Hepatocyte (in vitro differentiated cells): ENCODE measurements at places on chromosomes 1 and 21. TPM values are rescaled to one million over a fixed set of nuclear protein-coding genes. Genes with fewer than 3 reads are reported as not detected.

DNA sequence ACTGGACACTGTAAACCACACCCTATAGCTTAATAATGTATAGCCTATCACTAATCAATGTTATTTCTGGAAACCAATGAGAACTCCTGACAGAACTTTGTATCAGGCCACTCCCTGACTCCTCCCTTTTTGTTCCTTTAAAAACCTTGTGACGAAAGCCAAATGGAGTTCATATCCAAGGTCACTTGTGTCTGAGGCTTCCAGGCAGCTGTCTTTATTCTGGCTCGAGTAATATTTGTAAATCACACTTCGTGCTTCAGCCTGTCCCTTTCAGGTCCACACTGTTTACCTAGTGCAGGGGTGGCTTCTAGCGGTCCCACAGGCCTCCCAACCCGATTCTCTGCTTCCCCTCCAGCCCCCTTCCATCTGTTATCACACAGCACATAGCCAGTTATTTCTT lies 16.2 kb upstream of the CAPN9 start:
- DNase-seq = no peak
- H3K4me1 ChIP-seq = no peaks in the 10 kb centered on the region
- no peaks in the 10 kb centered on the region for H3K27me3 ChIP-seq
- H3K36me3 ChIP-seq = no peaks in the 10 kb centered on the region

- no peaks in the 10 kb centered on the region for H3K4me1 ChIP-seq
- no peak overlapping the region for H3K4me3 ChIP-seq
- peak; percentile 39 for DNase-seq
- no peaks in the 10 kb centered on the region for H3K36me3 ChIP-seq
- no peaks in the 10 kb centered on the region for H3K27me3 ChIP-seq
- no peak overlapping the region for H3K27ac ChIP-seq
Observed at GRCh38 chr1:102174259-102174863, 177.6 kb upstream of the OLFM3 start.

DNA sequence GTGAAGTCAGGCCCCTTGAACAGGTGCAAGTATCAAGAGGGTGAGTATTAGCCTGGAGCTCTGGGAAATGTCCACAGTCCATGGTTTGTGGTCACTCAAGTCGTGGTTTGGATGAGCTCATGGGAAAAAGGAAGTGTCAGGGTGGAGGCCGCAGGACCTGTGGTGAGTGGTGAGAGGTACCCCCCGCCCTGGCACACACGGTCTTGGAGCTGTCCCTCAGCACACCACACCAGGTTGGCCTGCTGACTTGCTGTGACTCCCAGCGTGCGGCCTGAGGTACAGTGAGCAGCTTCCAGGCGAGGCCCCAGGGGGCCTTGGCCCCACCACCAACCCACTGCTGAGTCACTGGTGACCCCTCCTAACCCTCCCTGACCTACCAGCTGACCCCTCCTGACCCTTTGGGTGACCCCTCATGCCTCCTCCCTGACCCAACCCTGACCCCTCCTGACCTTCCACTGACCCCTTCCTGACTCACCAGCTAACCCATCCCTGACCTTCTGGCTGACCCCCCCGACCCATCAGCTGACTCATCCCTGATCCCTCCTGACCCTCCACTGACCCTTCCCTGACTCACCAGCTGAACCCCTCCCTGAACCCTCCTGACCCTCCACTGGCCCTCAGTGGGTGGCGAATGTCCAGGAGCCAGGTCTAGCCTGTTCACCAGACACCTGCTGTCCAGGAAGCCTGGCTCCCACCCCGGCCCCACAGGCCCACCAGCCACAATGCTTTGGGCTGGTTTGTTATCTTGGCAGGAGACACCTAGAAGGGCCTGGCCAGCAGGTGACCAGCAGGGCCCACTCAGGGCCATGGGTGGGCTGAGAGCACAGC lies 34.8 kb upstream of the RNF187 start:
- H3K27ac ChIP-seq = no peak overlapping the region
- DNase-seq = no peak
- no peak overlapping the region for H3K4me3 ChIP-seq

GRCh38 chr21:29555601-29556000 lies 256.9 kb downstream of the BACH1 start:
- H3K4me3 ChIP-seq = no peak overlapping the region
- DNase-seq = no peak
- no peak overlapping the region for H3K27ac ChIP-seq
- H3K4me1 ChIP-seq = no peaks in the 10 kb centered on the region

DNA sequence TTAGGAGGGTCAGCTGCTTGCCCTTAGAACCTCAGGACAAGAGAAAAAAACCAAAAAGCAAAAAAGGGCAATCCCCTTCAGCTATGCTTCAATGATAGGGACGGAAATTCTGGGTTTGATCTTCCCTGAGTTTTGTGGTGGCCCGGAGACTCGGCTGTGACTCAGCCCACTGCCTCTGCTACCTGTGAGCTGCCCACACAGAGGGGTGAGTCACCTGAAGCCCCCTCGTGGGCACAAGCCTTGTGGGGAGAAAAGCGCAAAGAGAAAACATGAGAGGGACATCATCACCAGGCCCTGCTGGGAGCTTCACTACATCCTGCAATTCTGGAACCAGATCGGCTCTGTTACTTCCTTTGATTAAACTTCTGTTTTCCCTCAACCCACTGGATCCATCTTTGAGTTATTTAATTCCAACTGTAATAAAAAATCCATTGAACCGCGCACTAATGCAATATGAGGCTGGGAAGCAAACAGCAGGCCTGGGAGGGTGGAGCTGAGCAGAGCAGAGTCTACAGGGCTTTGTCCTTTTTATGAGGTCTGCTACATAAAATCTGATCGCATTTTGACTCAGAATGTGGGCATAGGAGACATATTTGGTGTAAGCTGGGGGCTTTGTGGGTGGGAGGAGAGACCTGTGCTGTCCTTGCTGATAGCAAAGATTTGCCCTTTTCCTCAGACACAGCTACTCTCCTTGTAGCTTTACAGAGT lies 58.7 kb upstream of the STUM start:
- no peaks in the 10 kb centered on the region for H3K4me1 ChIP-seq
- H3K27me3 ChIP-seq = peaks cover 17% of the 10 kb centered on the region
- no peak overlapping the region for H3K4me3 ChIP-seq
- DNase-seq = no peak
- no peaks in the 10 kb centered on the region for H3K36me3 ChIP-seq

- no peak for DNase-seq
- no peak overlapping the region for H3K27ac ChIP-seq
- H3K4me1 ChIP-seq = no peaks in the 10 kb centered on the region
- H3K27me3 ChIP-seq = no peaks in the 10 kb centered on the region
- H3K36me3 ChIP-seq = no peaks in the 10 kb centered on the region
Observed at GRCh38 chr1:23290836-23291565, 53.1 kb downstream of the HNRNPR start.

DNA sequence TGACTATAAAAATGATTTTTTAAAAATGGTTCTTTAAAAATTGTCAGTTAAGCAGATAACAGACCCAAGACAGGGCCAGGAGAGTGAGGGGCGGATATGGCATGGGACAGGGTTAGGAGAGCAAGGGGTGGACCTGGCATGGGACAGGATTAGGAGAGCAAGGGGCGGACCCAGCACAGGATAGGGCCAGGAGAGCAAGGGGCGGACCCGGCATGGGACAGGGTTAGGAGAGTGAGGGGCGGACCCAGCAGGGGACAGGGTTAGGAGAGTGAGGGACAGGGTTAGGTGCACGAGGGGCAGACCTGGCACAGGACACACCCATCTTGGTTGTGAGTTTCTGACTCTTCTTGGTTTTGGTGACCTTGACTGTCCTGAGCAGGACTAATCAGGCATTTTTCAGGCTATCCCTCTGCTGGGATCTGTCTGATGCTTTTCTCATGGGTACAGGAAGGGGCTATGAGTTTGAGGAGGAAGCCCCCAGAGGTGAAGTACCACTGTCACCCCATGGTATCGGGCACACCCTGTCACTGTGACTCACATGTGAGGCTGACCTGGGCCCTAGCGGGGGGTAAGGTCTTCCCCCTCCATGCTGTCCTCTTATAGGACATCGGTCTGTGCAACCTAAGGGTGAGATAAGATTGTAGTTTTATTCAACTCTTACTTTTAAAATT lies 159.0 kb upstream of the COL6A1 start:
- no peaks in the 10 kb centered on the region for H3K27me3 ChIP-seq
- H3K4me1 ChIP-seq = peaks cover 7% of the 10 kb centered on the region
- H3K4me3 ChIP-seq = no peak overlapping the region
- no peak overlapping the region for H3K27ac ChIP-seq

DNA sequence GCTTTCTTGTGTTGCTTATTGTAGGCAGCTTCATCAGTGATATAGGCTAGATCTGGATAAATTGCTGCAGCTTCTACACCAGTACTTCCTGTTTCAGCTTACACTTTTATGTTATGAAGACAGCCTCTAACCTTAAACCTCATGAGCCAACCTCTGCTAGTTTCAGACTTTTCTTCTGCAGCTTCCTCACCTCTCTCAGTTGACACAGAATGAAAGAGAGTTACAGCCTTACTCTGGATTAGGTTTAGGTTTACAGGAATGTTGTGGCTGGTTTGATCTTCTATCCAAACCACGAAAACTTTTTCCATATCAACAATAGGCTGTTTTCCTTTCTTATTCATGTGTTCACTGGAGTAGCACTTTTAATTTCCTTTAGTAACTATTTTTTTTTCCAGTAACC lies 76.9 kb upstream of the RNPC3 start:
- H3K36me3 ChIP-seq = no peaks in the 10 kb centered on the region
- H3K27ac ChIP-seq = no peak overlapping the region
- H3K4me3 ChIP-seq = no peak overlapping the region
- DNase-seq = no peak

DNA sequence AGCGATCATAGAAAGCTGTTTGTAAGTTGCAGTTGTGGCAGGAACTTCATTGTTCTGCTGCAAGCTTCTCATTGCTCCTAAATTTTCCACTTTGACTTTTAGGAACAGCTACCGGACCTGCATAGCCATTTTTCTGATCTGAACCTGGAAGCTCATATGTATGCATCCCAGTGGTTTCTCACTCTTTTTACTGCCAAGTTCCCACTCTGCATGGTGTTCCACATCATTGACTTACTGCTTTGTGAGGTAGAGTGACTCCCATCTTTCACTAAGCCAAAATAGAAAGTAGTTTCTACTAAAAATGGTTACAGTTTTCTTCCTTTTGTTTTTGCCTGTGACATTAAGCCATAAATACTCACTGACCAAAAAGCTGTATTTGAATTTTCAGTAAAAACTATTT lies 254.2 kb downstream of the GPR52 start:
- H3K36me3 ChIP-seq = no peaks in the 10 kb centered on the region
- no peak overlapping the region for H3K4me3 ChIP-seq
- no peaks in the 10 kb centered on the region for H3K27me3 ChIP-seq
- no peak overlapping the region for H3K27ac ChIP-seq

- H3K4me1 ChIP-seq = no peaks in the 10 kb centered on the region
- H3K27me3 ChIP-seq = no peaks in the 10 kb centered on the region
- no peak overlapping the region for H3K4me3 ChIP-seq
- no peak for DNase-seq
Observed at GRCh38 chr1:101088431-101088830, 62.8 kb upstream of the DPH5 start.

DNA sequence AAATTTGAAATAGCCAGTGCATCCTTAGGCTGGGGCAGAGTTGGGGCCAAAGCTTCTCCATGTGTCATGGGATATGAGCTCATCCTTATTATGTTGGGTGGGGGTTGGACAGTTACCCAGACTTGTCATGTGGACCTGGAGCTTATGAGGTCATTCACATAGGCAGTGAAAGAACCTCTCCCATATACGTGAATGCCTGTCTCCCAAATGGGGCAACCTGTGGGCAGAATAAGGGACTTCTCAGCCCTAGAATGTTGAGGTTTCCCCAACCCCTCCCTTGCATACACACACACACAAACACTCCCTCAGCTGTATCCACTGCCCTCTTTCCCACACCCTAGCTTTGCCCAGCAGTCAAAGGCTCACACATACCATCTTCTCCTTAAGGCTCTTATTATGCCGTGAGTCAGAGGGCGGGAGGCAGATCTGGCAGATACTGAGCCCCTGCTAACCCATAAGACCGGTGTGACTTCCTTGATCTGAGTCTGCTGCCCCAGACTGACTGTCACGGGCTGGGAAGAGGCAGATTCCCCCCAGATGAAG lies 2.3 kb upstream of the IVL start:
- DNase-seq = no peak
- no peaks in the 10 kb centered on the region for H3K27me3 ChIP-seq
- H3K4me3 ChIP-seq = no peak overlapping the region
- no peaks in the 10 kb centered on the region for H3K36me3 ChIP-seq

DNA sequence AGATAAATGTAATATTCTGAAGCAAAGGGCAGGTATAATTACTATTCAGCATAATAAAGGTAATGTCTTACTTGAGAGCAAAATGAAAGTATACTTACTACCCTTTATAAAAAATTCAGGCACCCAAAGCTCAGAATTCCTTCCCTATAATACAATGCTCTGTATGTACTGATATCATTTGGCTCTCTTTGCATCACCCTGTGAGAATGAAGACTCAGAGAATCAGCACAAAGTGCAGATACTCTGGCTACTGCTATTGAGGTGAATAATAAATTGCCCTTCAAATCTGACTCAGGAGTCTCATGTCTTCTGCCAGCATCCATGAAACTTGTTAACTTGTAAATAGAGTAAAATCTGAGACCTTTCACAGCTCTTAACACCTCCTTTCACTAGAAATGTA lies 108.5 kb upstream of the KCTD3 start:
- no peaks in the 10 kb centered on the region for H3K27me3 ChIP-seq
- no peak overlapping the region for H3K27ac ChIP-seq
- DNase-seq = no peak
- no peaks in the 10 kb centered on the region for H3K4me1 ChIP-seq

DNA sequence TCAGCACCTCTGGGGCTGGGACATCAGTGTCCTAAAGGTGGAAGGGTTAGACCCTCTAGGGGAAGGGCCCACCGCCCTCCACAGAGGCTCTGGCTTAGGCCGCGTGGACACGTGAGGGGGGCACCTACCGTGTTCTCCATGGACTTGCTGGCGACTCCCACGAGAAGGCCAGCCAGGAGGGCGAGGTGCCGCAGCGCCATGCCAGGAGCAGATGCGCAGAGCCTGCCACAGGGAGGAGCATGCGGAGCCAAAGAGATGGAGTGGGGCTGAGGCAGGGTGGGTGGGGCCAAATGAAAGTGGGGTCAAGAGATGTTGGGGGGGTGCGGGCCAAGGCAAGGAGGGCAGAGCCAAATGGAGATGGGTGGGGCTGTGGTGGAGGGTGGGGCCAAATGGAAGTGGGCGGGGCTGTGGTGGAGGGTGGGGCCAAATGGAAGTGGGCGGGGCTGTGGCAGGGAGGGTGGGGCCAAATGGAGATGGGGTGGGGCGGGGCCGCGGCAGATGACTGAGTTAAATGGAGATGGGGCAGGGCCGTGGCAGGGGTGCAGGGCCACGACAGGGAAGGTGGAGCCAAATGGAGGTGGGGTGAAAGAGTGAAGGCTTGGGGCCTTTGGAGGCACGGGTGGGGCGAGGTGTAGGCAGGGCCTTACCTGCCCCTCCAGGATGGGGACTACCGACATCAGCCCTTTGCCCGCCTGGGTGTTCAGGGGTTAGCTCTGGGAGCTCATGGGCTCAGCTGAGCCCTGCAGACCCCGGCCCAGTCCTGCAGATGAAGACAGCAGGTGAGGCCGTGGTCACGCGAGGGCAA lies 17.4 kb upstream of the RNF223 start:
- H3K4me1 ChIP-seq = no peaks in the 10 kb centered on the region
- no peaks in the 10 kb centered on the region for H3K27me3 ChIP-seq
- no peak overlapping the region for H3K27ac ChIP-seq
- DNase-seq = peak; percentile 6

- no peaks in the 10 kb centered on the region for H3K27me3 ChIP-seq
- no peak for DNase-seq
- H3K36me3 ChIP-seq = no peaks in the 10 kb centered on the region
- H3K4me3 ChIP-seq = no peak overlapping the region
Observed at GRCh38 chr1:115790356-115790755, 21.8 kb upstream of the CASQ2 start.

The CLCA1 gene
- 39.1 and 42.9 TPM in 2 replicates for total RNA-seq

The ACAP3 gene
- 50.9 and 56.0 TPM in 2 replicates for total RNA-seq

The PDC gene
- total RNA-seq = not detected in 2 replicates

The CFAP107 gene
- not detected in 2 replicates for total RNA-seq

The MYCL gene
- 6.3 and 10.6 TPM in 2 replicates for total RNA-seq

The FMO2 gene
- 0.70 and 2.0 TPM in 2 replicates for total RNA-seq

The GBP6 gene
- 0.03 TPM in 1 of 2 replicates, not detected in the other for total RNA-seq
